ENCODE measurements at places on chromosomes 6 and 20. TPM values are rescaled to one million over a fixed set of nuclear protein-coding genes. Genes with fewer than 3 reads are reported as not detected.

The STMND1 gene
- polyA plus RNA-seq = 1.1 TPM

The CST7 gene
- 0.65 TPM for polyA plus RNA-seq

The ZBTB12 gene
- 2.2 TPM for polyA plus RNA-seq

The ZBTB46 gene
- 2.8 TPM for polyA plus RNA-seq

The RIPOR2 gene
- polyA plus RNA-seq = 0.89 TPM

The LAMA5 gene
- 344 TPM for polyA plus RNA-seq

The ZNF311 gene
- polyA plus RNA-seq = 1.1 TPM

The SLC52A3 gene
- polyA plus RNA-seq = 1.6 TPM

The TRERF1 gene
- polyA plus RNA-seq = 1.3 TPM

DNA sequence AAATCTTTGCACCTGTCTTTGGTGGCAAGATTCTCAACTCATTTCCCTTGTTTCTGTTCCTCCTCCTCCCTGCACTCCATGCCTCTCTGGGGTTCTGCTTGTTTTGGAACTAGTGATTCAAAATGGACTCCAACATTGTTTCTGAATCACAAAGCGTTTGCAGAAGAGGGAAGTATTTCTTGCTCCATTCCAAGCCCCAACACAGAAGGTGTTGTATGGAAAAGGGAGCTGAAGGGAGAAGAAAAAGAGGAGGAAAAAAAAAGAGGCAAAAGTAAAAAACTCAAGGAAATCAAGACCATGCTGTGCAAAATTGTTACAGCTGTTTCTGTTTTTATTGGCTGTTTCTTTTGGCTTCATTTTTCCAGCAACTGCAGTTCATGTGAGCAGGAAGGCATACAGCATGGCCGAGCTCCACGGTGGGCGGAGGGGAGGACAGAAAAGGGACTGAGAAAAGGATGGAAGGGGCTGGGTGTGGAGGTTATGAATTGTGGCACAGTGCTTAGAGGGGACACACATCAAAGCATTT lies 66.9 kb upstream of the PRL start:
- DNase-seq = no peak

- no peak for DNase-seq
Observed at GRCh38 chr6:104591573-104592334, 268.0 kb downstream of the HACE1 start.

DNA sequence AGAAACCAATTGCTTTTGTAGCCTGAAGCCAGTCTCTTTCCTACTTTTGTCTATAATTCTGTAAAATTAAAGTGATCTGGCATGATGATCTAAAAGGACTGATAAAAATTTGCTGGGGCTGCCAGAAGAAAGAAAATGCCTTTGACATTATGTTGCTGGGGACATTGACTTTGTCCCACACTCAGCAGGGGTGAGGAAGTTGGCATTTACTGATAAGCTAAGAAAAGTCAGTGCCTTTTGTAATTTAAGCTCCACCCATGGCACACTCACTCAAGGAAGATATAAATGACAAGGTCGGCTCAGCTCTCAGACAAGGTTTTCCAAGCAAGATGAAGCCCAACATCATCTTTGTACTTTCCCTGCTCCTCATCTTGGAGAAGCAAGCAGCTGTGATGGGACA lies at the start of gene SEMG1:
Gene SEMG1, plus strand, starts transcription at position 309 of the 400 bp plus-strand sequence. Its CDS starts 21 bp downstream, at position 330.
- no peak for DNase-seq

- DNase-seq = no peak
Observed at GRCh38 chr6:138529478-138529877, 30.2 kb upstream of the NHSL1 start.

- peak; percentile 69 for DNase-seq
Observed at GRCh38 chr6:45422503-45423110, 44.9 kb upstream of the SUPT3H start.

GRCh38 chr6:96236471-96236870 lies 220.7 kb downstream of the FUT9 start:
- DNase-seq = no peak

DNA sequence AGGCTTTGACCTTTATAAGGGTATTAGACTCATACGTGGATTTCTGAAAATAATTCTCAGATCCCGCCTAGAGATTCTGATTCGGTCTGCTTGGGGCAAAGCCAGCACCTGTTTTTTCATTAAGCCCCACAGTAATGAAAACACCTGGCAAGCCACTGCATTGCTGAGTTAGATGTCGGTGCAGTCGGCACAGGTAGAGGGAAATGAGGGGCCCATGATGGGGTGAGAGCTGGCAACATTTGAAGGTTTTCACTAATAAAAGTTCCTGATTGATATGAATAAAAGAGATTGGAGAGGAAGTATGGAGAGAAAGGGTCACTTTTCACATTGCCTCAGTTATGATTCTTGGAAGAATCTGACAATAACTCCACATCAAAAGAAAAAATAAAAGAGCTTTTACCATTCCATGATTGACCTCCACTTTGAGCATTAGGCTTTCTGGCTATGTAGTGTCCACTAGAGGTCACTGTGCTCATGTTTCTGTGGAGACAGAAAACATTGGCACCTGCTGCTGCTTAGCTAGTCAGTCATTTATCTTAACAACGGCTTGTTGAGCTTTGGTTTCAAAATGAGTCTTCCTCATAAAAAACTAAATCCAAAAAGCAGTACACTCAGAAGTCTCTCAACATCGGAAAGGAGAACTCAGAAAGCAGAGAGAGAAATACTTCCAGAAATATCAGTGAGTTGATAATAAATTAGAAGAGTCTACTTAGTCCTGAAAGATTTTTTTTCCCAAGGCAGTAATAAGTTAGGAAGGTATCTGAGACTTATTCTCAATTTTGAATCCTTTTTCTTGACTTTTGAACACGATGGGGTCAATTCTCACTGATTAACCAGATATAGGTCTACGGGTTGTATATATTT lies 53.3 kb upstream of the KLHL31 start:
- DNase-seq = peak; percentile 52

GRCh38 chr6:99780556-99780885 lies 173.9 kb downstream of the PRDM13 start:
- DNase-seq = no peak

DNA sequence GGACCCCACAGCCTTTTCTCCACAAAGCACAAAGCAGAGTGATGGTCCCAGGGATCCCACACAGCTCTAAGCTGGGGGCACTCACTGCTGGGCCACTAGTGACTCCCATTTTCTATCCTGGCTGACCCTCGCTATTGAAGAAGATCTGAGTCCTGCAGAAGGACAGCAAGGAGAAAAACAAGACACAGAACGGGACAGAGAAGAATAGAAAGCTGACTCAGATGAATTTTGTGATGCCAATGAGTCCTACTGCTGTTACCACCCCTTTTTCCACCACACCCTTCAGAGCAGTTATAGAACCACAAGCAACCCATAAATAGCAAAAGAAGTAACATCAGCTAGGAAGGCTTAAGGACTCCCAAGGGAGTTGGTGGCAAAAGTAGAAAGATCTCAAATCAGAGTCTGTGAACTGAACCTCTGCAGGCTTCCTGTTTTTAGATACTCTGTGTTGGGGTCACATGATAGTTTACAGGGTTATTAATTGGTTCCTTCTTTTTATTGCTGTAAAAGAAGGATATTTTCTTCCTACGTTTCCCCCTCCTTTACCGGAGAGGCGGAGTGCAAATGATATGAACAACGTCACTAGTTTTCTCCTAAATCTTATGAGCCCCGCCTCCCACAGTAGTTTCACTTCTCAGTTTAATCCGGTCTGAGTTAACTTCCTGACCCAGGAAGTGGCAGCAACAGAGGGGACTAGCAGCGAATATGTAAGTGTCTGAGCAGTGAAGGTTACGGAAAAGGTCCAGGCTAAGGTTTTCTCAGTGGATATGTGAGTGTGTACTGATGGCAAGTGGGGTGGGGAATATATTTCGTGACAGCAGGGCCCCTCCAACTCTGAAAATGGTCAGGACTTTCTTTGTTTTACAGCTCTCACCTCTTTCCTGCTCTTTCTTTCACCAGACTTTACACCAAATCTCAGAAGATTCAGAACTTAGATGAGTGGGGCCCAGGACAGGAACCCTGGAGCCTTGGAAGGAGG lies at the start of gene TRIM38:
Gene TRIM38, plus strand, starts transcription at position 654 of the 979 bp plus-strand sequence. CDS start 3,721 bp downstream, outside the sequence.
- no peak for DNase-seq

DNA sequence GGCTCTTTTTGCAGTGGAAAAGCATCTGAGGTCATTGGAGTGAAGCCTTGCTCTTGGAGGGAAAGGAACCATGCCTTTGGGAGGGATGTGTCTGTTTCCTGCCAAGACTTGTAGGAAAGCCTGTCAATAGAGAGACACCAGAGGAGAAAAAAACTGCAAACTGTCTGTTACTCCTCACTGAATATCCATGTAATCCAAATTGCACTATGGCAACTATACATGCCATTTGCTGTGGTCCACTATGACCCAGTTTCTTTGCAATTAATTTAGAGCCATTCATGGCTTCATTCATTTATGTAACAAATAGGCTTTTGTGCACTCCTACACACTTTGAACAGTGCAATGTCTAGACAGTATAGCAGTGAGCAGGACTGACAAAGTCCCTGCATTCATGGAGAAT lies 296.5 kb downstream of the SLC35F1 start:
- DNase-seq = no peak

GRCh38 chr6:39225543-39225942 lies 3.7 kb downstream of the KCNK5 start:
- DNase-seq = no peak

DNA sequence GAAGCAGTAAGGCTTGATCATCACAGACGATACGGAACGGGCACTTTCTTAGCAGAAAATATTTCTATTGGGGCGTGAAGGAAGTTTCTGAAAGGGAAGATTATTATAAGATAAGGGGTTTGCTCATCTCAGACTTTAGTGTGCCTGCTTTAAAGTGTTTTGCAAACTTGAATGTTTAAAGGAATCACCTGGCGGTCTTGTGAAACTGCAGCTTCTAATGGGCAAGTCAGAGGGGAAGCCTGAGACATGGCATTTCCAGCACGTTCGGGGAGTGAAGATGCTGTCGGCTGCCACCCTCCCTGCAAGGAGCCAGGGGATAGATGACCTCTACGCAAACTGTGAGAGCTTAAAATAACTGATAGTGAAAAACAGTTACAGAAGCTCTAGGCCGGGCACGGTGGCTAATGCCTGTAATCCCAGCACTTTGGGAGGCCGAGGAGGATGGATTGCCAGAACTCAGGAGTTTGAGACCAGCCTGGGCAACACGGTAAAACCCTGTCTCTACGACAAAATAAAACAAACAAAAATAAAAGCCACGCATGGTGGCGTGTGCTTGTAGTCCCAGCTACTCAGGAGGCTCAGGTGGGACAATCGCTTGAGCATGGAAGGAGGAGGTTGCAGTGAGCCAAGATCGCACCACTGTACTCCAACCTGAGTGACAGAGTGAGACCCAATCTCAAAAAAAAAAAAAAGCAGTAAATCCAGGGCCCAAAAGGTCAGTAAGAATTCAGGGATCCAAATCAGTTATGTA lies 2.3 kb upstream of the KIF16B start:
- DNase-seq = no peak

DNA sequence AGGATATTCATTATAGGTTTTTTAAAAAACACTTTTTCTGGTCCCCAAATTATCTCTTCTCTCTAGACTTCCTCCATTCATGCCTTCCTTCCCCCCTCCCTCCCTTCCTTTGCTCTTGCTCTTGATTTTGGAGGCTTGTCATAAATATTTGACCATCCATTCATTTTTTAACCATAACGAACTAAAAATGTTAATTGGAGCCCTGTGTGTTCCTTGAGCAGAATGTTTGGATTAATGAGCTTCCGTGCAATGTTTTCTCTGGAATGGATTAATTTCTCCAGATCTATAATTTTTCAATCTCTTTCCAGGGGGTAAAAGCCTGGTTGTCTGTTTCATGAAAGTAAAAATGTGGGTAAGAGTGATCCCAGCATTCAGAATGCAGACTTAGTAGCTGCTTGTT lies 155.5 kb downstream of the ESR1 start:
- no peak for DNase-seq

DNA sequence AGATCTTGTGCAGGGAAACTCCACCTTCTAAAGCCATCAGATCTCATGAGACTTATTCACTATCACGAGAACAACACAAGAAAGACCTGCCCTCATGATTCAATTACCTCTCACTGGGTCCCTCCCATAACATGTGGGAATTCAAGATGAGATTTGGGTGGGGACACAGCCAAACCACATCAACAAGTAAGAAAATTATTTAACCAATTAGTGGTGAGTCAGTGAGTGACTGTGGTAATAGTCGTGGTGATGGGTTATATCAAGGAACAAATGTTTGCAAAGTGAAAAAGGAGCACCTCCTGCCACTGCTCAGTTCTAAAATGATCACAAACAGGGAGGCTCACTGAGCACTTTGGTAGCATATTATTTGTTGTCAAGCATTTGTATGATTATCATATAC lies 20.6 kb downstream of the EPM2A start:
- no peak for DNase-seq

DNA sequence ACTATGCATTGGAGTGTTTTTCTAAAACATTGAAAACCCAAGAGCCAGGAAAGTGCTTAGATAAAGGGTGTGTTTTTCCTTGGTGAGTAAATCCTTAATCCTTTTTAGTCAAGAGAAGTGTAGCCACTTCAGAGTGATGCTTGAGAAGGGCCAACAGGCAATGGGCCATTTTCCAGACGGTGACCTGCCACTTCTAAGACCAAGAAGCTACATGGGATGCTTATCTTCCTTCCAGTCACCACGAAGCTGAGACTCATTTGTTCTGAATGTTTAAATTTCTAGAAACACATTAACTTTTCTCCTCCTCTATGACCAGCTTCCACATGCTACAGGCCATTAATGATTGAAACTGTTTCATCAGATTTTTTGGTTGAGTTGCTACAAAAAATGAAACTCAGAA lies 34.4 kb upstream of the NHSL1 start:
- no peak for DNase-seq

- DNase-seq = no peak
Observed at GRCh38 chr6:151699719-151700118, 107.8 kb upstream of the ESR1 start.

- no peak for DNase-seq
Observed at GRCh38 chr6:138912308-138912707, 75.7 kb downstream of the REPS1 start.

- no peak for DNase-seq
Observed at GRCh38 chr20:17650301-17651128, 31.5 kb downstream of the RRBP1 start.

- DNase-seq = no peak
Observed at GRCh38 chr6:133394630-133395029, 153.5 kb downstream of the EYA4 start.

DNA sequence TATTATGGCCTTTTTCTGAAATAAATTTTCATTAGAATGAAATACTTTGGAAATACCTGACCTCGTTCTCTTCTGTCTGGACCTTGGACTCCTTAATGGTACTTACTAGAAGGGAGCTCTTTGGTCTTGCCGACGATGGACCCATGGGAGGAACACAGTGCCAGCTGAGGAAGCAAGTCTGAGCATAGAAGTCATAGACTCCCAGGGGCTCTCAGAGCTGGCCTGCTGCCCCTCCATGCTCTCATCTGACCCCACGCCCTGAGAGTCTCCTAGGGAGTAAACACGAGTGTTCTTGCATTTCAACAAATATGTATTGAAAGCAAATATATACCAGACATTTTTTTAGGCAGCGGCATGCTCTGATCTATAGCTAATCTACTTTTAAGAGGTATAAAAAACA lies 87.8 kb downstream of the PLEKHG1 start:
- no peak for DNase-seq

Measured in pancreas (tissue), 10 donors.